Activated T-helper 1 cell treated with anti-CD3 and anti-CD28 coated beads, Interleukin-12 subunit alpha, Interleukin-12 subunit beta, Interleukin-2, Interleukin-4 antibody, amounts not matched to agents 30 ng/mL and 10 ng/mL and 1 ng/mL, durations not matched to agents 14 hours and 24 hours and 36 hours (primary cell): ENCODE measurements at places on chromosomes 4 and X.

DNA sequence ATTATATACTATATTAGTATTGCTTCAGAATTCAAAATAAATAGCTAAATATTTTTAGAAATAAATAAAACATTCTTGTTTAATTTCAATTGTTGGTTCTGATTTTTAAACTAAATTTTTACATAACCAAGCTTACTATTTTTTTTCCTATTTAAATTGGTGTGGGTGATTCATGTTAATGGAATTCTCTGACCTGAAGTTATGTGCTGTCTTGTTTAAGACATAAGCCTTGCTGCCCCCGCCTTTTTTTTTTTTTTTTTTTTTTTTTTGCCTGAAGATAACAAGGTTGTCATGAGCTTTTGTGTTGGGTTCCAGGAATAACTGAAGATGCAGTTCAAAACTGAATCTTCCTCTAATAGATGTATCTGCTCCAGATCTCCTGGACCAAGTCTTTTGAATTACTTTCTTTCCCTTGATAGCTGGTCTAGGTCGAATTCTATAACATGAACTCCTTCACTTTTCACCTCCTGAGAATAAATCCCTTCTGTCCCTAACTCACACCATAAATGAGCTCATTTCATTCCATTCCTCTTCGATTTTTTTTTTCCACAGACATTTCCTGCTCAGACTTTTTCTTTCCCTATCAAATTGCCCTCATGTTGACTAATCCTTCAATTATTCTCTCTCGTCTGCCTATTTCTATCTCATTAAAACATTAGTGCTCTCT, 261.5 kb upstream of the FTHL17 start:
- no peak for DNase-seq

- DNase-seq, result no peak
These were observed 135.3 kb upstream of the LDB2 start for GRCh38 chr4:17033768-17034181.

- no peak for DNase-seq
These were observed 2.2 kb upstream of the VGLL1 start for GRCh38 chrX:136529795-136530194.

DNA sequence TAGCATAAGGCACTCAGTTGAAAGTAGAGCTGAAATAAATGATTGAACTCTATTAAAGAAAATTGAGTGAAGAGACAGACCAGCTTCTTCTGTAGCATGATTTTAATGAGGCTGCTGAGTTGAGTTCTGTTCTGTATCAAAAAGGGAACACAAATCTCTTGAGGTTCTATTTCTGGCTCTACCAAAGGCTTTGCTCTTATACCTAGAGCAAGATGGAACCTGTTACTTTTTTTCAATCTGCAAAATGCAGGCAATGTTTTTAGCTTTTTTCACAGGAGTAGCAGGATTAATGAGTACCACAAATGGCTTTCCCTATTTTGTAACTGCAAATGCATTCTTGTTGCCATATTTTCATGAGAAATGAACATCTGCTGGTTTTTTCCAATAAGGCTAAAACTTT, 4.2 kb upstream of the ERVMER34-1 start:
- no peak for DNase-seq

DNA sequence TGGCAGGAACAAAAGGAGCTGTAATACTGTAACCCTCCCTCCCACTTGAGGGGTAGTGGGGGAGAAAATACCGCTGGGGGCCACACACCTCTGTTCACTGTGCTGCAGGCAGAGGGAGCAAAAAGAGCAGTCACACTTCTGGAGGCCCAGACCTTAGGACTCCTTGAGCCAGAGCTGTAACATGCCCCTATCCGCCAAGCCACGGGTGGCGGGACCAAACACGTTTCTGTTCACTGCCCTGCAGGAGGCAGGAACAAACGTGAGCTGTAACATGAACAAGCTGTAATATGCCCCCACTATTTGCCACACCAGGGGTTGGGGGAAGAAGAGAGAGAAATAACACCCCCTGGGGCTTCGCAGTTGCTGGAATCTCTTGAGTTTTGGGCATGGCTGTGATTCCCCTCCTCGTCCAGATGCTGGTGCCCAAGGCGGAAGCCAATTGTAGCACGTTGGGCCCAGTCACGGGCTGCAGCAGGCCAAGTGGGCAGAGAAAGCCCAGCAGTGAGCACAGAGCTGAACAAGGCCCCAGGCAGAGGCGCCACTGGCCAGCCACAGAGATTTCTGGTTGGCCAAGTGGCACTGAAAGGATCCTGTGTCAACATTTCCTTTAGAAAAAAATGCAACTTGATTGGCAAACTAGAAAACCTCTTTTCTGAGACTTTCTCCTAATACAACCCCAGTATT, 509.7 kb downstream of the INPP4B start:
- no peak for DNase-seq

- no peak for DNase-seq
These were observed 23.4 kb downstream of the STAP1 start for GRCh38 chr4:67581913-67582312.

DNA sequence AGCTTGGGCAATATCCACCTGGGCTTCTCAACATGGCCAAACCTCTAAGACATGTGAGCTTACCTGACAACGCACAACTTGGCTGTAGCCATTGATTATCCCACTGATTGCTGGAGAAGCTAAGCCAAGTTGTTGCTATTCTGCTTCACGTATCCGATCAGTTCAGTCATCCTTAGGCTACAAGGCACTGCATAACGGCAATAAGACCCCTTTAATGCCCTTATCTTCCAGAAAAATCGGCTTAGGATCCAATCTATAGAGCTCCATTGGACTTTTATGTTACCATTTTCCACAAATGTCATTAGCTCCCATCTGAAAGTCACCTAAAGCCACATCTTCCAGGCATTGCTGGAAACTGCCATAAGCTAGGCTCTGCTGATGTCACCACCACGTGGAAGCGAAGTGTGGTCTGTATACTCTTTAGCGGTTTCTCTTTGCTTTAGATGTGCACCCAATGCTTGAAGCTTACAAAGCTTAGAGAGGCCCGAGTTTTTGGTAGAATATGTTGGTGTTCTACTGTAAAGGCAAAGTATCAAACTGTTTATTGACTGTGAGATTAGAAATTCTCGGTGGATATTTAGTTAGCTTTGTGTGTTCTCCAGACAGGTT, 163.1 kb downstream of the CPE start:
- no peak for DNase-seq

GRCh38 chr4:163382178-163382869, 38.6 kb downstream of the NPY5R start:
- no peak for DNase-seq

GRCh38 chr4:6047130-6047673, 29.0 kb upstream of the C4orf50 start:
- DNase-seq, result no peak

DNA sequence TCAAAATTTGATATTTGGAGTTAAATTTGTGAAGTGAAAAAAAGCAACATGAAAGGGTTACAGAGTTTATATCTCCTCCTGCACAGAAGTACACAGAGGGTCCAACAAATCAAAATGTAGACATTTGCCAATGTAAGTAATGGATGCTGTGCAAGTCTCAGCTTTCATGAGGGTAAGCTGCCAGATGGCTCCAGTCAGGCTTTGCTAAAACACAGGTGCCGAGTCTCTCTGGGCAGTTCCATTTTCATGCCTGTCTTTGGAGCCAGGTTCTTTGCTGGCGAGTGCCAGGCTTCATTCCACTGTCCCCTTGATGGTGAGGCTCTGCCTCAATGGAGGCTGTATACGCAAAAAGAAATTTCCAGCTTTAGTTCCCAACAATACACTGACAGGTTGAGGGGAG, 27.9 kb downstream of the SLC4A4 start:
- DNase-seq, result no peak

GRCh38 chr4:66777097-66777496, 768.2 kb downstream of the CENPC start:
- DNase-seq, result no peak

GRCh38 chrX:115972717-115973116, 197.8 kb upstream of the AGTR2 start:
- no peak for DNase-seq

DNA sequence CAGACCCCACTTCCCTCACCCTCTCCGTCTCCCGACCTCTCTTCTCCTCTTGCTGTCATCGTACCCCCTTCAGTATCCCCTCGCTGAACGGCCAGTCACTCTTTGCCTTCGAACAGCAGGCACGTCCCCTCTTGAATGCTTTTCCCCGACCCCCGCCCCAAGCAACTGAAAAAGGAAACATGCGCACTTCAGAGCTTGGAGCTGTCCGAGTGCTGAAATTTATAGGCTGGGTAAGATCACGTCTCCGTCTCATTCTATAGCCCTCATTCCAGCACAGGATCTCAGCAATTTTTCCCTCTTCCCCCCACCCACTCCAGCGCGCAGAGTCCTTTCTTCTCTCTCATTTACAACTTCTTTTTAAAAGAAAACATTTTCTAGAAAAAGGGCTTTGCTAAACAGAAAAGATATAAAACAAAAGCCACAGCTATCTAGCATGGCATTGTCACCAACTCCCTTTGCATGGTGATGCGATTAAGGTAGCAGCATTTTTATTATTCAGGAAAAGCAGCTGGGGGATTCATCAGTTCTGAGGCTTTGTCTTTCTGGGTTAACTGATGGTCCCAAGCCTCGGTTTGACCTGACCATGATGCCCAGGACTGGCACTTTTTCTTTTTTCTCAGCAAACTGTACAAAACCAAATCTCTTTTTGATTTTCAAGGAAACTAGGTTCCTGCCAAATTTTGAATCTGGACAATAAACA, at the start of gene GLRA2:
Gene GLRA2, plus strand, starts transcription at position 247 of the 700 bp plus-strand sequence. CDS start 522 bp downstream, outside the sequence.
- DNase-seq, result no peak

GRCh38 chrX:15903186-15903681, 48.6 kb upstream of the AP1S2 start:
- DNase-seq, result no peak

DNA sequence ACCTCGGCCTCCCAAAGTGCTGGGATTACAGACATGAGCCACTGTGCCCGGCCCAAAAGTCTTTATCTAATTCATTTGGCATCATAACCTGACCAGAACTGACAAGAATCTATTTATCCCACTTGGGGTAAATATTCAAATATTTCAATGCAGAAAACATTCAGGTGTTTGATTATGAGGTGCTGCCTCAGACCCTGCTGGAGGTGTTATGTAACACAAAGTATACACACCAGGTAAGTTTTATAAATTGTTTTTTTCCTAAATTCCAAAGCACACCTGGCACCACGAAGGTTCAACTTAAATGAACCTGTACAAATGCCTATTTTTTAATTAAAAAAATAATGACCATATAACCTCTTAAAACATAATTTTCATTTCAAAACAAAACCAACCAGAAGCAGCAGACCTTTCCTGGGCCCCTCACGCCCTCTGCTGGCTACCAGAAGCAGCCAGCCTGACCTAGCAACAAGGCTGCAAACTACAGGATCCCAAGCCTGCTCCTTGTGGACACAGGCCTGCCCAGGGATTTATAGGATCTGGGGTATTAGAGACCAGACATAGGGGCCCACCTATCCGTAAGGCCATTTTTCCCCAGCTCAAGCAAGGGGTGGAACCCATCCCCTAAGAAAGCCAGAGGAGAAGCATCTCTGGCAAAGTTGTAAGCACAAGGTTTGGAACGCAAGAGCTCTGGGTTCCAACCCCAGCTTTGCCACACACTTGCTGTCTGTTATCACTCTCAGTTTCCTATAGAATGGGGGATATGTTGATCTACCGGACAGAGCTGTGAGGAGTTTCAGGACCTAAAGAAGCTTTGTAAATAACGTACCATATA, 11.7 kb downstream of the OTUD5 start:
- DNase-seq, result no peak

DNA sequence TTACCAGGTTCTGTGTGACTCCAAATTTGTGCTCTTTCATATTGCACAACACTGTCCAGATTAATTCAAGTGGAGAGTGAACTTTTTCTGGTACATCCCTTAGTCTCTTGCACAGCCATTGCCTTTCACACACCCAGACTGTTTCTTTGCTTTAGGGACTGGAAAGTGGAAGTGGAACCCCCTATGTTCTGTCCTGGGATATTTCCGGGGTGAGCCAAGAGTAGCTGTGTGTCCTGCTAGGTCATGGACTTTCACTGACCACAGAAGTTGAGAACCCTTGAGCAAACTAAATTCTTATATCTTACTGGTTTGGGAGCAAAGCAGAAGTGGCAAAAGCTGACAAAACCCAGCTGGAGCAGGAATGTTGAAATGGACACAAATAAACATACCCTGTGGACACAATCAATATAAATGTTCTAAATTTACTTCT, 10.3 kb upstream of the VSIG4 start:
- no peak for DNase-seq

DNA sequence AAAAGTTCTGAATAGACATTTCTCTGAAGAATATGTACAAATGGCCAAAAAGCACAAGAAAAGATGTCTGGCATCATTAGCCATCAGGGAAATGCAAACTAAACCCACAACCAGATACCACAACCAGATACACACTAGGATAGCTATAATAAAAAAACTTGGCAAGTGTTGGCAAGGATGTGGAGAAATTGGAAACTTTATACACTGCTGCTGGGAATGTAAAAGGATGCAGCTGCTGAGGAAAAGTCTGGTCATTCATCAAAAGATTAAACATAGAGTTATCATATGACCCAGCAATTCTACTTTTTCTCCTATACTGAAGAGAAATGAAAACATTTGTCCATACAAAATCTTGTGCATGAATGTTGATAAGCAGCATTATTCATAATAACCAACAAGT, 92.3 kb downstream of the UCHL1 start:
- DNase-seq, result no peak
